ENCODE measurements at places on chromosomes 11 and 22.

GRCh38 chr11:81869351-81870065 is 864.2 kb downstream of the FAM181B start:
- DNase-seq, result no peak

DNA sequence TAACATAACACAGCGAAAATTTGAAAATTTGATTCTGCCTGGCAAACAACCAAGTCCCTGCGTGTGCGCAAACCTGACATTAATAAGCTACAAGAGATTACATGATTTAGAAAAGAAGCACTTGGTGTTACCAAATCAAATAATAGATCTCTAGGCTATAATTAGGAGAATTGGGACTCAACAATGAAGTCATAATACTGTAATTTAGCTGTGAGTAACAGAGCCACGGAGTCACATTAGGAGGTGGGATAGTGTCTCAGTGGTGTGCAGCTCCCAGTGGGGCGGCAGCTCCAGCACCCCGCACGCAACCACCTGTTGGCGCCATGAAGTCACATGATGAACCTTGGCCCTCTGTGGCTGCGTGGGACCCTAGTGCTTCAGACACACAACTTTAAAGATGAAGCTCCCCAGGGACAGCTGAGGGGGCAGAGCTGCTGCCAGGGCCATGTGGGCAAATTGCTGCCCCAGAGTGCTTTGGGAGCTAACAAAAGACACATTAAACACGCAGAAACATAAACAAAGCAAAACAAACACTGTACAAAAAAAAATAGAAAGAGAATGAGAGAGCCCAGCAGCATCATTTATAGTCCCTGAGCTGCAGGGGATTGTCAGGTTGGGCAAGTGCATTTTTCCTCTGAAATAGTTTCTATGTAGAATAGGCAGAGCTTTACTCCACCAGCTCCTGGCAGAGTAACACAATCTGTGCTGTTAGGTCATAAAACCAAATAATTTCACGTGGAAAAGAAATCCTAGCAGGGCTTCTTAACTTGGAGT is 605.6 kb downstream of the SOX6 start:
- DNase-seq, result peak; percentile 96

- DNase-seq, result peak; percentile 86
Observed at GRCh38 chr11:46121301-46121723, at the start of gene PHF21A. TSS of gene PHF21A (minus strand) at chr11:46121454. CDS start at chr11:46084219, 37,235 bp downstream.

DNA sequence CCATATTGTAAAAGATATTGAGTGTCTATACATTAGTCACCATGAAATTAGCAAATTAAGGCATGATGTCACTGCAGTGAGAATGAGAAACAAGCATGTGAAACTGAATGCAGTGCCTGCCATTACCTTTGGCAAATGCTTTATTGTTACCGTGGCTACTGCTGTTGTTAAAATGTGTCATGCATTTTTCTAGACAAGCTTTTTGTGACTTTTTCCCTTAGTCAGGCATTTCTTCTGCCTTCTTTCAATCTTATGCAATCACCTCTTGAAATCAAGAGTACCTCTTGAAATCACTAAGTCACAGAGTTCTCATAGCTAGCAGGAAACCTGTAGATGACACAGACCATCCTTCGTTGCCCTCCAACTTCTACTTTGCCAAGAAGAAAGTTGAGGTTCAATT is 461.7 kb upstream of the TENM4 start:
- no peak for DNase-seq

GRCh38 chr11:107856180-107856980 is 2.2 kb downstream of the SLC35F2 start:
- no peak for DNase-seq
